ENCODE measurements at places on chromosomes 3 and 15.
A peak's percentile ranks its signal among the peaks of the same experiment; 100 is the strongest.

DNA sequence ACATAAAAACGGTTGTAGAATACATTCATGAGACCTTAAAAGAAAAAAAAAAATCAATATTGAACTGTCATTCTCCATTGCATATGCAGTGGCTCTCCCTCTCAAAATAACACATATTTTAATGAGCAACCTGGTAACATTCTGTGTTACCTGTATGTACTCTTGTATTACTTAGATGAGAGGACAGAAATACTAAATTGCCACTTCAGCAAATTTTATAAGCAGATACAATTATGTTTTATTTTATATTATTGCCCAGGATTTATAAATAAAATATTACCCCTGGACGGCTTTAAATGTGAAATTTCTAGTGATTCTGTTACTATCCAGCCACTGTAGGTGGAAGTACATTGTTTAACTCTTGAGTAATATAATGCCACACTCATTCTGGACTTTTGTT is 463.2 kb upstream of the ROBO1 start:
- DNase-seq: no peak

DNA sequence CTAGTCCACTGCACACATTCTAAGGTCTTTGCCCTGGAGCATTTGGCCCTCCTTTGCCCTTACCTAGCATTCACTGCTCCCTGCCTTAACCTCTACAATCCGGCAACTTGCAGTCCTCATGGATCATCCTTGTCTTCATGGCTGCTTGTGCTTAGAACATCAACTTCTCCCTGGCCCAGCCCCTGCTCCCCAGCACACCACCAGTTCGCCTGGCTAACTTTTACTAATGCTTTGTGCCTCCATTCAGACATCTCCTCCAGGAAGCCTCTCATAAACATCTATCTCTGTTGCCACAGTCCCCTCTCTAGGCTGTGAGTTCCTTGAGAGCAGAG is 57.1 kb downstream of the AAGAB start:
- no peak for DNase-seq

- no peak for DNase-seq
These were observed 191.5 kb upstream of the DPH6 start for GRCh38 chr15:35737441-35737840.

DNA sequence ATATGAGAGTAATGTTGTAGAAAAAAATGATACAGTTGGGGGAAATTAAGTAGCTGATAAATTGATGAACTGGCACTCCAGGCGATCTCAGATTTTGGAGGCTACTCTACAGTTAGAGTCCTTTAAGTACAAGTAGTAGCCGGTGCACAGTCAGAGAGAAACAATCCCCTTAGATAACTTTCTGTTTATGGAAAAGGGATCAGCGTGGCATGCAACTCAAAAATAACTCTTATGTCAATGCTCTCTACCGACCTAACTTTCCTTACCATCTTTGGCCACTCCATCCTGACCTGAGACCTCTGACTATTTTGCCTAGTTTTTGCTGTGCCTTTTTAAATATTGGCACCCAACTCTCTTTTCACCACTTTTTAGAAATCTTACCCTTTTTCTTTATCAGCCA is 299.6 kb downstream of the UNC13C start:
- no peak for DNase-seq

DNA sequence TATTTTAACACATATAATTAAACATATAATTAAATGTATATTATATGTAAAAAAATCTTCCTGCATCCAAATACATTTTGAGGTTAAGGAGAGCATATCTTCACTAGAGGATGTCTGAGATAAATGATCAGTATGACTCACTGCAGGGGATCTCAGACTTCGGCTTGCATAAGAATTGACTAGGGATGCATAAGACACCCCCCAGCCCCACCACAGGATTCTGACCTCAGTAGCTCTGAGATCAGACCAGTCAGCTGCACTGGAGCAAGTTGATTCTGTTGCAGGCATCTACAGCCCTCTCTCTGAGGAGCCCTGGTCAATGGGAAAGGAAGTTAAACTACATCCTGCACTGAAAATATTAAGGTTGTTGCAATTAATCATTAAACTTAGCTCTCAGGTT is 29.0 kb upstream of the TBC1D21 start:
- no peak for DNase-seq

DNA sequence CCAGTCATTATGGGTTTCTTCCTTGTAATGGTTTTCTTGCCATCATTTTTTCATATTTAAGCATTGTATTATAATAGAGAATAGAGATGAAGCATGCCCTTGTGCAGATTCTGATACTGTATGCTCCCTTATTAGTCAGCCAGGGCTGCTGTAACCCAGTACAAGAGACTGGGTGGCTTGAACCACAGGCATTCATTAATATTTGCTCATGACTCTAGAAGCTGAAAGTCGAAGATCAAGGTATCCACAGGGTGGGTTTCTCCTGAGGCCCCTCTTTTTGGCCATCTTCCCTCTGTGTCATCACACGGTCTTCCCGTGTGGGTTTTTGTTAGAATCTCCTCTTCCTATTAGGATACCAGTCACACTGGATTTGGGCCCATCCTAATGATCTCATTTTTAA is 74.5 kb downstream of the FOXP1 start:
- DNase-seq: no peak

GRCh38 chr3:47296562-47297302 is 14.0 kb downstream of the KLHL18 start:
- DNase-seq: no peak

DNA sequence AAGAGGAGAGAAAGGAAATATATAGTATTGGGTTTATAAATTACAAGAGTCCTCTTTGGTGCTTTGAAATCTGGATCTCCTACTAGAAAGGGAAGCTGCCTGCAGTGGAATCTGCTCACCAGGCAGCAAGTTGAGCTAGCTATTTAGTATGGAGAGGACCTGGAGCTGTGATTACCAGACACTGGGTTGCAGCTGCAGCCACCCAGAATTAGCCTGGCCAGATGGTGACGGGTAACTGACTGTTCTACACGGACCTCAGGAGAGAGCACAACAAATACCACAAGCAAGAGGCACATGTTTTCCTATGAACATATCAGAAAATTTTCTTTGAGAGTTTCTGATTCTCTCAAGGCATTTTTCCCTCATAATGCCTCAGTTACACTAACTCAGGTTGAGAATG is 46.5 kb downstream of the SYNPR start:
- no peak for DNase-seq

DNA sequence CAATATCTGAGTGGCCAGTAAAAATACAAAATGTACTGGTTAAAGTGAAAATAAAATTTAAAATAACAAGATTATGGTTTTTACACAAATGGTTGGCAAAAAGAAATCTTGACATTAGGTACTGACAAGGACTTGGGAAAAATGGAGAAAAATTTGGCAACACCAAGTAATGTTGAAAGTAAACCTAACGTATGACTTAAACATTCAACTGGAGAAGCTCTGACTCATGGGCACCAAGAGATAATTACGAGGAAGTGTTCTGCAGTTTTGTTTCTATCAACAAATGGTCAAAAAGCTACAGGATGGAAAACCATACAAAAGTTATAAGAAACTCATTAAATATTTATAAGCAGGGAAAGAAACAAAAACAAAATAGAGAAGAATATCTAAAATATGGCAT is 177.7 kb downstream of the ZNF385D start:
- DNase-seq: no peak

DNA sequence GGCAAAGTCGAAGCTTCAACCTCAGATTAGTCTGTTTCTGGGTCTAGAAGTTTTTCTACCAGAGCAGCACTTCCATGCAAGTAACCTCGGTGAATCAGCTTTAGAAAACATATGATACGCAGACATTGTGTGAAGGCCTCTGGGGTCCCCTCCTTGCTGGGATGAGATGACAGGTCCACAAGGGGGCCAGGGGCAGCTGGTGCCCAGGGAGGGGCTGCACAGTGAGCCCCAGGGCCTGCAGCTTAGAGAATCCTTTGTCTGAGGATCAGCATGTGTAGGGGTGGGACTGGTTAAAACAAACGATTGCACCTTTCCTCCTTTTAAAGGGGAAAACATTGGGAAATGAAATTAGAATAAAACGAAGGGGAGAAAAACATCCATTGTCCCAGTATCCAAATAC is 47.5 kb upstream of the TLE3 start:
- no peak for DNase-seq

DNA sequence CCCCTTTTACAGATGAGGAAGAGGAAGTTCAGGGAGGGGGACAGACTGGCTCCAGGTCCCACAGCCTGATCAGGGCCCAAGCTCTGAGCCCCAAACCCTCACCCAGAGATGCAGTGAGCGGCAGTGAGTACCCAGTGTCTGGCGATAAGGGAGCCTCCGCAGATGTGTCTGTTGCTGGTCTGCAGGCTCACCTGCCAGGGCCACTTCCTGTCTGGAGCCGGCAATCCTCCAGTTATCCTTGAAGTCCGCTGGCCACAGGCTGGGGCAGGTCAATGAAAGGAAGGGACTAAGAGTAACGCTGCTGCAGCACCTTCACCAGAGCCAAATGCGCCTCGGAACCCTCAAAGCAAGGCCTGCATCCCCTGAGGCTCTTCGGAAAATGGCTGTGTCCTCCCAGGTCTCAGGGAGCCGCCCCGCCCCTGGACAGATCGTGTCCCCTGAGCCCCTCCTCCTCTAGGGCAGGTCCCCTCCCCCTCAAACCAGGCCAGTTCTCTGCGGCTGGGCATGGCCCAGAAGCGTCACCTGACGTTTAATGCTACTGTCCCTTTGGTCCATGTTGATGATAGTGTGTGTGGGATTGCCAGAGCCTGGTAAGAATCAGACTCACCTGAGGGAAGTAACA is 51.5 kb downstream of the MYL3 start:
- no peak for DNase-seq

GRCh38 chr3:37890522-37890921 is 28.8 kb downstream of the CTDSPL start:
- no peak for DNase-seq

- DNase-seq: no peak
These were observed 11.2 kb upstream of the SEMA4B start for GRCh38 chr15:90189781-90190467.

GRCh38 chr3:100045696-100046095 is 68.6 kb downstream of the FILIP1L start:
- no peak for DNase-seq

GRCh38 chr15:73388256-73388781 is 19.6 kb upstream of the HCN4 start:
- DNase-seq: no peak

DNA sequence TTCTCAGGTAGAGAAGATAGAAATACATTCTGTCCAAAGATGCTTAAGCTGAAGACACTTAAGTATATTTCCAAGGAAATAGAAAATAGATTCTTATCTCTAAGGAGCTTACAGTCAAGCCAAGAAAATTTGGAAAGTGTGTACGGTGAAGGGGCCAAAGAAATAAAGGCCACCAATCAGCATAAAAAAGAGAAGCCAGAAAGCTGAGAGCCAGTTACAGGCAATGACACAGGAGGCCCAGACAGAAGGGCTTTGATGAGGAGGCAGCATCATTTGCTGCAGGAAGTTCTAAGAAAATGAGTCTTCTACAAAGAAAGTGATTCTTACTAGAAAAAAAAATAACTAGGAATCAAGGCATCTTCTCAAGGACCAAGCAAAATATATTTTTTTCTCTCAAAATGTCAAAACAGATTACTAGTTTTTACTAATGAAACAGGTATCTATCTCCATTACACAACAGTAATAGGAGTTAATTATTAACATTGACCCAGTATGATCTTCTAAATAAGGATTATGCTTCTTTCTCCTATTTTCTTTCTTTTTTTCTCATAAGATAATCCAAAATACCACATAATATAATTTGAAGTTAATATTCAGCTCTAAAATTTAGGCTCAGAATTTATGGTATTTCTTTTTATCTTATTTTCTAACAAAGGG is 82.1 kb upstream of the PHLDB2 start:
- no peak for DNase-seq

GRCh38 chr15:28086175-28086703 is 12.9 kb downstream of the OCA2 start:
- peak; percentile 48 for DNase-seq

DNA sequence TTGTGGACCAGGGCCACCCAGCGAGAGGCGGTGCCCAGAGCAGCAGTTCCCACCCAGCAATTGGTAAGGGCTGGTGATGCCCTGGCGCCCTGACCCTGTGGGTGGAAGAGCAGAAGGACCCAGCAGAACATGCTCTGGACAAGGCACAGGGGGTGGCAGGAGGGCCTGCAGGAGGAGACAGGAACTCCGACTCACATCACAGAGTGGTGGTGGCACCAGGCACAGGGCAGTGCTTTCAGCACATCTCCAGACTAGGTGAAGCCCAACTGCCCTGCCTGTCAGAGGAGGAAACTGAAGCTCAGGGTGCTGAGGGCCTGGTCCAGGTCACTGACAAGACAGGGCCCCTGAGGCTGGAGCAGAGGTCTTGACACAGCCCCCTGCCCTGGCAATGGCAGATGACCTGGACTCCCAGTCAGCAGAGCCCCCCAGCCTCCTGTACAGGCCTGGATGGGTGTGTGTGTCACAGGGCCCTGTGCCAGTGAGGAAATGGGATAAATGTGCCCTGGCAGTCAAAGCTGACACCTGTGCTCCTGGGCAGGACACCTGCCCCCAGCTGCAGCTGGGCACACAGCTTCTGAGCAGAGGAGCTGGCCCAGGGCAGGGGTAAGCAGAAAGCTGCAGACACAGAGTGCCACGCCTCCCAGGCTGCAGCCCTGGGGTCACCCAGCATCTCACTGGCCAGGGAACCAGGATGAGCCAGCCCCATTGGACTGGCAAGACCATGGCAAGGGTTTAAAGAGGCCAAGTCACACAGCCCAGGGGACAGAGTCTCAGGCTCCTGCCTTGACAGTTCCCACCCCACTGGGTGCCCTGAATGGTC is 11.4 kb downstream of the KLF15 start:
- no peak for DNase-seq

DNA sequence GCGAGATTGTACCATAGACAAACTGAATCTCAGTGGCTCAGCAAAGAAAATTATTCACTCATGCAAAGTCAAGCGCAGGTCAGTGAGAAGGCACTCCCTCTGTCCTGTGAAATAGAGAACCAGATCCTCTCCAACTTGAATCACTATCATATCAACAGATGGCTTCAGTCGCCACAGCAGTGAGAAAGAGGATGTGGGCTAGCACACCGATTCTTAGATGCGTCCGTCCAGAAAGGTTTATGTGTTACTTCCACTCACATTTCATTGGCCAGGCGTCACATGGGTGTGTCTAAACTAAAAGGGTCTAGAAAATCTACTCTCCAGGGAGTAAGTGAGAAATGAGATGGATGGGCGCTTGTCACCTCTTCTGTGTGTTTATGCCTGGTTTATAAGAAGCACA is 141.6 kb upstream of the KBTBD8 start:
- DNase-seq: no peak

GRCh38 chr15:66715720-66716655 is 14.0 kb downstream of the SMAD6 start:
- DNase-seq: no peak

DNA sequence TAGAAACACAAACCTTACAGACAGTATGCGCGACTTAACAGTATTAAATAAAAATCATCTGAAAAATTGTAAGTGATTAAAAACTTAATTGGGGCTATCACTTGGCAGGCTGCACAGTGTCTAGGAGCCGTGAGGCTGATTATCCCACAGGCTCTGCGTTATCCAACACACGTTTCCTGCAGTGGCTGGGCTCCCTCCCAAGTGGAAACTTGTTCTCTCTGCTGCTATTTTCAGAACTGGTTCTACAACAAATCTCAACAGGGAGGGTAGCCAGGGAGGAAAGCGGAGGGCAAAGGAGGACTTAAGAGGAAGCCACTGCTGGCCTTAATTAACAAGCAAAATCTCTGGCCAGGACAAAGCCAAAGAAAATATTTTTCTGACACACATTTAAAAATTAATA is 555.2 kb downstream of the MAGI1 start:
- DNase-seq: no peak

GRCh38 chr3:49166752-49167556 is 823 bp upstream of the CCDC71 start:
- DNase-seq: no peak
